Ovary (tissue), 10 donors: ENCODE measurements at places on chromosomes 7 and 10. TPM values are rescaled to one million over a fixed set of nuclear protein-coding genes. Genes with fewer than 3 reads are reported as not detected.

NPY4R2 gene
- not detected for total RNA-seq

KCNMA1 gene
- total RNA-seq = 74.5 TPM

AUTS2 gene
- total RNA-seq = 54.9 TPM

ADARB2 gene
- 0.28 TPM for total RNA-seq

BLNK gene
- 1.4 TPM for total RNA-seq

NPTX2 gene
- 5.6 TPM for total RNA-seq

EPHA1 gene
- total RNA-seq = 3.7 TPM

GPR26 gene
- total RNA-seq = not detected
